Globus pallidus (tissue), 1 donor: ENCODE measurements at places on chromosomes 12 and 14.

DNA sequence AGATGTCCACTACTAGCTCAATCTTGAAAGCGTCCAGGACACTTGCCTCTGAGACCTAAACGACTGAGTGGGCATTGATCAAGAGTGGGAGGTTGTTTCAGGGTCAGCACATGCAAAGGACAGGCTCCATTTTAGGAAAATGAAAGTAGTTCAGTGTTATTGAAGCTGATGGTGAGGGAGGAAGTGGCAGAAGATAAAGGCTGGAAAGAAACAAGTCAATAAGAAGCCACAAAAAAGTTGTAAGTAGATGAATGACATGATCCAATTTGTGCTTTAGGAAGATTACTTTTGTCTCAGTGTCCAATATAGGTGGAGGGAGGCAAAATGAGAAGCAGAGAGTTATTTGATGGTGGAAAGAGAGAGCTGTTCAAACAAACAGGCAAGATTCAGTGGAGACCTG lies 22.0 kb downstream of the GPR65 start:
- no peak for DNase-seq

- peak; percentile 31 for DNase-seq
These were observed 100.8 kb downstream of the CCER1 start for GRCh38 chr12:90854136-90854689.

- no peak for DNase-seq
These were observed 4.2 kb downstream of the HSPB8 start for GRCh38 chr12:119182701-119183493.

- no peak for DNase-seq
These were observed 129.8 kb downstream of the TMX1 start for GRCh38 chr14:51369814-51370213.

DNA sequence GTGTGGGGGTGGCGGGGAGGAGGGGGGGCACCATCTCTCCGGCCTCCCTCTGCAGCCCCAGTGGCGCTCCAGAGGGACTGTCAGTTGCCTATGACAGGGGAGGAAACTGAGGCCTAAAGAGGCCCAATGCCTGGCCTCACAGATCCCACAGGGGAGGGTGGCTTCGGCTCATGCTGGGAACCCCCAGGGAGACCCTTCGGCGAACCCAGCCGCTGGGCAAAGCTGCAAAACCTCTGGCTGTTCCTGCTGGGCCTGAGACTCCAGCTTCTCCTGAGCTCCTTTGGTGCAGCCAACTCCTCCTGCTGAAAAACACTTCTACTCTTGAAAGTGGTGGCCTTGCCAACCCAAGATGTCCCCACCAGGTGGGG lies 170.1 kb upstream of the RTL1 start:
- DNase-seq = no peak

DNA sequence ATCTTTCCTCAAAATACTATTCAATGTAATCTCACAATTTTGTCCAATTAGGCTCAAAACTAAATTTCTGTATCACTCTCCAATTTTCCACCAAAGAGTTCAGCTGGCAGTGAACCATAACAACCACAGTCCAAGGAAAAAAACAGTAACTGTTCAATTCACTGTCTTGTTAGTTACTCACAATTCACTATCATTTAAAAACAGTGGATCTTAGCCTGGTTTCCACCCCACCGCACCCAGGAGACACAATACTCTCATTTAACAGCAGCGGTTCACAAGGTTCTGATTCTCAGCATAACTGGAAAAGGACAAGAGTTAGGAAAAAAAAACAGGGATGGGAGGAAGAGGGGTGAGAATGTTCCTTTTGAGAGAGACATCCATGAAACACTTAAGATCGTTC lies 40.5 kb downstream of the MED13L start:
- DNase-seq = no peak

GRCh38 chr12:116153983-116154382 lies 123.5 kb downstream of the MED13L start:
- no peak for DNase-seq

- no peak for DNase-seq
These were observed 28.4 kb upstream of the GAS2L3 start for GRCh38 chr12:100545092-100545491.

- DNase-seq = no peak
These were observed 19.5 kb upstream of the PPFIBP1 start for GRCh38 chr12:27504507-27504906.

DNA sequence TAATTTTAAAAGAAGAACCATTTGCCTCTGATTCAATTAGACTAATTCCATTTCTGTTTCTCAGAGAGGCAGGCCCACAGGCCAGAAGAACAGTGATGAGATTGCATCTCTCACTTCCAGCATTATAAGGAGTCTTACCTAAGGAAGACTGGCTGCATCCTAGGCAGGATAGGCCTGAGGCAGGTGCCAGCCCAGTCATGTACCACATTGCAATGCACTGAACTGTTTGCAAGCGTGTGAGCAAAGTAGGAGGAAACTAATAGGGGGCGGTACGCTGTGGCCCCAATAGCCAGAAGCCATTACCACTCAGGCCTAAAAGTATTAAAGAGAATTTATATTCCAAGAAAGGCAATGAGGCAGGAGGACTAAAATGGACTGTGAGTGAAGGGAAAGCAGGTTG lies 12.1 kb upstream of the CNIH1 start:
- DNase-seq = no peak

DNA sequence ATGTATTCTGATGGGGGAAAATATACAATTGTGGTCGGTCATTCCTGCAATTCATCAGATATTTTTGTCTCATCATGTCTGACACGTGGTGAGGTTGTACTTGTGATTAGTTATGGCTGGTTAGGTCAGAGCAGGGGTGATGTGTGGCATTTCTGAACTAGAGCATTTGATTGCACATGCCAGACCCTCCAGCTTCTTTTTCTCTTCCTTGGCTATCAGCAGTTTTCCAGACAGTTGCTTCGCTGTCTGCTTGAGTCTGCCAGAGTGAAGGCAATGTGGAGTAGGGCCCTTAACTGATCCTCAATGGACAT lies 25.9 kb downstream of the TMEM117 start:
- no peak for DNase-seq

DNA sequence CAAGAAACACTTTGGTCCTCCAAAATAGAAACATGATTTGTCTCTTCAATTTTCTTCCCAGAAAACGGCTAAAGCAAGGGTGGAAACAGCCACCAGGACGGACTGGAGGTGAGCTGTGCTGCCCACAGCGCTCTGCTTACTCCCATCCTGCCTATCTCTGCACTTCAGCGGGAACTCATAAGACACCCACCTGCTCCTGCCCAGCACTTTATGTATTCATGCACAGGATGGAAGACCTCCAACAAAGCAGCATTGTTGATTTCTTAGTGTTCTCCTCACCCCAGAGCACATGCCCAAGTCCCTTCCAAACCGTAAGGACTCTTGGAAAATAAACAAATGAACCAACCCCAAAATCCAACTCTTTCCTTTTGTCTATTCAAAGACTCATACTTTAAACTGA lies 277.2 kb downstream of the MED13L start:
- DNase-seq = no peak

DNA sequence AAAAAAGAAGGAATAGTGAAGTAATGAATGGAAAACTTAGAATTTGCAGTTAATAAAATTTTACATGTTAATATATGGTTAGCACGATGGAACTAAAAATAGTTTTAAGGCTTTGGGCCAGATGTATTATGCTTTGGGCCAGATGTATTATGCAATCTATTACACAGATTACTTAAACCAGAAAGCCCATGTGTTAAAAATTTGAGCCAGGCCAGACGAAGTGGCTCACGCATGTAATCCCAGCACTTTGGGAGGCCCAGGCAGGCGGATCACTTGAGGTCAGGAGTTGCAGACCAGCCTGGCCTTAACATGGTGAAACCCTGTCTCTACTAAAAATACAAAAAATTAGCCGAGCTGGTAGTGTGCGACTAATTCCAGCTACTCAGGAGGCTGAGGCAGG lies 17.2 kb downstream of the IFT81 start:
- DNase-seq = no peak

DNA sequence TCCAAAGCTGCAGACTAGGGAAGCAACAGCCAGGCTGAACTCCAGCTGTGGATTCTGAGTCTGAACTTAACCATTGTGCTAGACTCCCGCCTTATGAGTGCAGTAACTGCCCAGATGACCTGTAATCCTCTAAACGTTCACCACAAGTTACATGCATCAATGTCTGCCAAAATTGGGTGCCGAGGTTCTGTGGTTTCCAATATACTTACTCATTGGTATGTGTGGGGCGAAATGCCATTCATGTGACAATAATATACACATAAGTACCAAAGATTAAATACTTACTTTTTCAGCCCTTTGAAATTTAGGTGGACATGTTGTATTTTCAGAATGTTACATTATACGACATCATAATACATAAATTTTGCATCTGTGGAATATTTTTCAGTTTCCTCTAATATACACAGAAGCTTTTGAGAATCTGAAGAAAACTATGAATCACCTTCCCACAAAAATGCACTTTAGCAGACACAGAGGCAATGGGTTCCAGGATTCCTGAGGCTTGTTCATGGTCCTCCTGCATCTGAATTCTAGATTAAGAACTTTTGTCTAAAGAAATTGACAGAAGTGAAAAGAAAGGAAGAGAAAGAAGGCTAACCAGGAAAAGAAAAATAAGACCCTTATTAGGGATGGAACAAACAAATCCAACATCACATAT lies 31.7 kb downstream of the GRIP1 start:
- DNase-seq = no peak

- DNase-seq = no peak
These were observed 45.8 kb downstream of the SSH1 start for GRCh38 chr12:108811411-108812180.

DNA sequence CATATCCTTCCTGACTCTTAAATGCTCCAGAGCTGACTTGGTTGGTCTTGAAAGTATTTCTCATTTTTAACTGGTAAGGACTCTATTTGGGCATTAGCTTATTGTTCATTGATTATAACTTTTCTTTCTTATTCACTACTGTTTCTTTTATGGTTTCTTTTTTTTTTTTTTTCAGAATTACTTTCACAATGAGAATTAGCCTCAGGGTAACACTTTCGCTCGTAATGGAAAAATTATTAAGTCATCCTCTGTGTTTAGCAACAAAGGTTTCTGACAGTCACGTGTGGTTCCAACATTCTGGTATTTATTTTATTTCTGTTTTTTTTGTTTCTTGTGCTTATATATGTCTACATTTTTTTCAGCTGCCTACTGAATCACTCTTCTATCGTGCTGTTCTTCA lies 80.0 kb downstream of the METTL25 start:
- no peak for DNase-seq

- DNase-seq = no peak
These were observed 138.7 kb downstream of the TTC7B start for GRCh38 chr14:90677484-90678050.

- DNase-seq = no peak
These were observed 240.3 kb upstream of the PELI2 start for GRCh38 chr14:55877942-55878341.

DNA sequence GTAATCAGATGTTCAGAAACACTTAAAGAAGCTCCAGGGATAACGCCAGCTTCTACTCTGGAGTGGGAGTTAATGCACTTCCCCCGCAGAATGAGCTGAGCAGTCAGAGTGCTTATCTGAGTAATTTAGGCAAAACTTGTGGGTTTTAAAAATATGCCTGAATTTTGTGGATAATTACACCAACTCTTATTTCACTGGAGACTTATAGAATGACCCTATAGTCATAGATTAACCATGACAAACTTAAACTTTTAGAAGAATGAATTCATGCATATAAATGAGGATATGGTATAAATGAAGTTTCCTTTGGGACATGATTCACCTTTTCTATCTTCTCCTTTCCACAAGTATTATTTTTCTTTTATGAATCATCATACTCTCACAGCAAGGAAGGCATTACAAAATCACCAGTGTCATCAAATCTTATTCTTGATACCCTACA lies 241.1 kb upstream of the FBXO33 start:
- no peak for DNase-seq

DNA sequence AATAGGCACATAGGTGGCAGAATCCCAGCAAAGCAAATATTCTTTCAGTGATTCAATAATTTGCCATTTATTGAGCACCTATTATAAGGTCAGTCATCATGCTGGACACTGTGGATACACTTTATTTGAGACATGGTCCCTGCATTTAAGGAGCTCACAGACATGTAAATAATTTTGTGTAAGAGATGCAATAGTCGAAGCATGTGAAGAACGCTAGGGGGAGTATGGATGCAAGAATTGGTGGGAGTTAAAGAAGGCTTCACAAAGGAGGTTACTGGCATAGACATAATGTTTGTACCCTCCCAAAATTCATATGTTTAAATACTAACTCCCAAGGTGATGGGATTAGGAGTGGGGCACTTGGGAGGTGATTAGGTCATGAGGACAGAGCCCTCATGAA lies 260.6 kb upstream of the GARIN6 start:
- DNase-seq = no peak

DNA sequence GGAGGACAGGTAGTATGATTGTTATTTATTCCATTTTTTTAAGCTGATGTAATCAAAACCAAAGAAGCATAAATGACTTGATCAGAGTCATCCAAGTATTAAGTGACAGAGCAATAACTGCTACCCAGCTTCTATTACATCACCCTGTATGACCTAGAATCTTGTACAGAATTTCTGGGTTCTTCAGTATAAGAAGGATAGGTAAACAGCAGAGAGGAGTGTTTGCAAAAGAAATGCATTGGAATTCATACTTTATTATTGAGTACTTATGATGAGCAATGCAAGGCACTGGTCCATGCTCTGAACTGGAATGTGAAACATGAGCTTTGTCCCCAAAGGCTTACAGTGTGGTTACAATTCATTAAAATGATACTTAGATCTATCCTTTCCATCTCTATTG lies 916.8 kb downstream of the DIO2 start:
- DNase-seq = no peak

- DNase-seq = no peak
These were observed 14.1 kb downstream of the C1R start for GRCh38 chr12:7078163-7078562.

- no peak for DNase-seq
These were observed 180.3 kb upstream of the RTL1 start for GRCh38 chr14:101083564-101084435.

DNA sequence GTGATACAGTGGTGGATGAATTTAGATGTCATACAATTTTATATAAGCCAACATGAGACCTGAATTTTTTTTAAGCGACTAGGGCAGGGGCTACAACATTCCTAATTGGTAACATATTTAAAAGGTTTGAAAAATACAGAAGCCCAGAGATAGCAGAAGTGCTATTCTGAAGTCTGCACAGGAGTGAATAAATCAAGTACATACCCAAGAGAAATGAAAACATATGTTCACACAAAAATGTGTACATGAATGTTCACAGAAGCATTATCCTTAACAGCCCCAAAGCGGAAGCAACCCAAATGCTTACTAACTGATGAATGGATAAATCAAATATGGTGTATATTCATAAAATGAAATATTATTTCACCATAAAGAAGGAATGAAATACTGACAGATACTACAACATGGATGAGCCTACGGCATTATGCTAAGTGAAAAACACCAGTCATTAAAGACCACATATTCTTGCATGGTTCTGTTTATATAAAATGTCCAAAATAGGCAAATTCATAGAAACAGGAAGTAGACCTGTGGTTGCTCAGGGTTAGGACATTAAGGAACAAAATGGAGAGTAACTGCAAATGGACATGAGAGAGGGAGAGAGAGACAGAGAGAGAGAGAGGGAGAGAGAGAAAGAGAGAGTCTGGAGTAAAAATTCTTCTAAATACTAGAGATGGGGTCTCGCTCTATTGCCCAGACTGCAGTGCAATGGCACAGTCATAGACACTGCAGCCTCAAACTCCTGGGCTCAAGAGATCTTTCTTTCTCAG lies 28.0 kb upstream of the GXYLT1 start:
- DNase-seq = no peak

- no peak for DNase-seq
These were observed 67.5 kb upstream of the DAAM1 start for GRCh38 chr14:59120921-59121320.
